ENCODE measurements at places on chromosomes 5 and 9.

GRCh38 chr9:87040410-87041009 lies 93.2 kb upstream of the GAS1 start:
- no peak for DNase-seq

DNA sequence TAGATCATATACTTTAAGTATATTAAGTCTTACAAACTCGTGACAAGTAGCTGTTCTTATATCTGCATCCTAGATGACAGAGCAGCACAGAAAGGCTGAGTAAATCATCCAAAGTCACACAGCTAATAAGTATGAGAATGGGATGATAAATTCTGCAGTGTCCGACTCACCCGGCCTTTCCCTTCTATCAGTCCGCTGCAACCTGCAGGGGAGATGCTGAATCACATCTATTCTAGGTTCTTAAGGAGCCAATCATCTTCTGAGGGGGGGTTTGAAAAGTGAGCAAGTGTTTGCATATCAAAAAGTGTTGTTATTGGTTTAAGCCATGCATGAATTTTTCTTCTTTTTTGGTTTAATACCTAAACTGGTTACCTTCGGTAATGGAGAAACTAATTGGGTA lies 38.9 kb downstream of the ADAMTS16 start:
- DNase-seq, result no peak

GRCh38 chr9:124390794-124391658 lies 24.2 kb downstream of the PSMB7 start:
- DNase-seq, result no peak

- peak; percentile 37 for DNase-seq
Observed at GRCh38 chr9:87479801-87480201, 17.9 kb upstream of the DAPK1 start.

GRCh38 chr5:138439477-138440158 lies 761 bp downstream of the REEP2 start:
- no peak for DNase-seq

DNA sequence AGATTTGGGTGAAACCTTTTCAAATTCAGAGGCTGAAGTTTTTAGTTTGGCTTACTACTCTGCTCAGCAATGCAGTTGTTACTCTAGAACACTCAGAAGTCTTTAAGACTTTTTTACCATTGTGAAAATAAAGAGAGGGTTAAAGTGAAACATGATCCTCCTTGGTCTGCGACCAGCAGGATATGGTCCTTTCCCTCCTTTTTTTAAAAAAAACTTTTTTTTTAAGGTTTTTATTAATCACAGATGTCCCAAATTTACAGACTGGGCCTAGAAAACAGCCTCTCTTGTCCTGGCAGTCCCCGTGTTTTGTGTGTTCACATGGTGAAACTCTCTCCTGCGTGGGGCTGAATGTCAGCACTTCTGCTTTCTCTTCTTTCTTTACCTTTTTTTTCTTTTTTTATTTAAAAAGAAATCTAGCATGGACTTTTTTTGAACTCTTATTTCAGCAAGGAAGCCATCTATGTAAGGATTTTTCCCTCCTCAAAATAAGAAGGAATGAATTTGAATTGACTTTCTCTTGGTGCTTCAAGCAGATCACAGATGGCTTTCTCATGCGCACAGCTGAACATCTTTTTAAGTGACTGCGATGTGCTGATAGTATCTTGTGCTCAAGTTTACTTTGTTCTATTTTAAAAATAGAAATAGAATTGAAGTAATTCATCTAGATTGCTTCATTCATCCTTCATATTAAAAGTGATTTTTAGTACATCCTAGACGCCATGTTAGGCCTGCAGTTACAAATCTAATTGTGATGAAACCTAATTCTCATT lies 128.7 kb upstream of the OTULINL start:
- no peak for DNase-seq

- DNase-seq, result no peak
Observed at GRCh38 chr5:69050214-69050613, 43.6 kb upstream of the SLC30A5 start.

- no peak for DNase-seq
Observed at GRCh38 chr5:997001-997474, 11.6 kb upstream of the NKD2 start.

- DNase-seq, result no peak
Observed at GRCh38 chr9:4221931-4222330, 77.9 kb downstream of the GLIS3 start.

DNA sequence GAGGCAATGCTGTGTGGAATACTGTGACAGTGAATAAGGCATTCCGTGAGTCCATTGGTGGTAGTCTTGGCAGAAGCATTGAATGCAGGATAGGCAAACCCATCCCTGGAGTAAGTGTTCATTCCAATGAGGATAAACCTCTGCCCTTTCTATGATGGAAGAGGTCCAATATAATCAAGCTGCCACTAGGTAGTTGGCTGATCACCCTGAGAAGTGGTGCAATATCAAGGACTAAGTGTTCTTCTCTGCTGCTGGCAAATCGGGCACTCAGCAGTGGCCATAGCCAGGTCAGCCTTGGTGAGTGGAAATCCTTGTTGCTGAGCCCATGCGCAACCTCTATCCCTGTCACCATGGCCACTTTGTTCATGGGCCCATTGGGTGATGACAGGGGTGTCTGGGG lies 70.1 kb downstream of the FBXO4 start:
- no peak for DNase-seq

- DNase-seq, result no peak
Observed at GRCh38 chr5:16921211-16921610, 14.9 kb downstream of the MYO10 start.

DNA sequence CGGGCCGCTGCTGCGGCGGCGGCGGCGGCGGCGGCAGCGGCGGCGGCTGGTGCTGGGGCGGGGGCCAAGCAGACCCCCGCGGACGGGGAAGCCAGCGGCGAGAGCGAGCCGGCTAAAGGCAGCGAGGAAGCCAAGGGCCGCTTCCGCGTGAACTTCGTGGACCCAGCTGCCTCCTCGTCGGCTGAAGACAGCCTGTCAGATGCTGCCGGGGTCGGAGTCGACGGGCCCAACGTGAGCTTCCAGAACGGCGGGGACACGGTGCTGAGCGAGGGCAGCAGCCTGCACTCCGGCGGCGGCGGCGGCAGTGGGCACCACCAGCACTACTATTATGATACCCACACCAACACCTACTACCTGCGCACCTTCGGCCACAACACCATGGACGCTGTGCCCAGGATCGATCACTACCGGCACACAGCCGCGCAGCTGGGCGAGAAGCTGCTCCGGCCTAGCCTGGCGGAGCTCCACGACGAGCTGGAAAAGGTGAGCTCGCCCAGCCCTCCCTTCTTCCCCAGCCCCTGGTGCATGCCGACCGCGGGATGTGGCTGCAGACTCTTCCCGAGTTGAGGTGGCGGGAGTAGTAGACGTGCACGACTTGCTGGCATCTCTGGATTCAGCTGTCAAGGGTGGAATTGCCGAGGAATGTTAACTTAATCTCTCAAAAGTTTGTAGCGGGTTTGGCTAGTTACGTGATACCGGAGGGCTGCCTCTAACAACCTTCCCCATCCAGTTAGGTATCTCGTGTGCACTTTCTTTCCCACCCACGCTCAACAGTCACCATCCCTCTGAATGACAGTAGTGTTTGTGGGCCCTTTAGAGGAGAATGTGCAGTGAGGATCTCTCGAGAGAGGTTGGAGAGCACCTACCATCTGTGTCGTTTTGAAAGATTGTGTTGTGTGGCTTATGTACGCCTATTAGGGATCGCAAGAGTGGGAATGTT lies 932 bp downstream of the SLC12A2 start:
- peak; percentile 37 for DNase-seq

GRCh38 chr9:114538241-114538640 lies 33.0 kb upstream of the WHRN start:
- peak; percentile 23 for DNase-seq

GRCh38 chr5:106587-106986 lies 14.6 kb downstream of the PLEKHG4B start:
- no peak for DNase-seq

GRCh38 chr9:126975327-126976220 lies 61.0 kb downstream of the RALGPS1 start:
- no peak for DNase-seq

GRCh38 chr5:158195416-158196210 lies 336.7 kb upstream of the CLINT1 start:
- DNase-seq, result no peak

DNA sequence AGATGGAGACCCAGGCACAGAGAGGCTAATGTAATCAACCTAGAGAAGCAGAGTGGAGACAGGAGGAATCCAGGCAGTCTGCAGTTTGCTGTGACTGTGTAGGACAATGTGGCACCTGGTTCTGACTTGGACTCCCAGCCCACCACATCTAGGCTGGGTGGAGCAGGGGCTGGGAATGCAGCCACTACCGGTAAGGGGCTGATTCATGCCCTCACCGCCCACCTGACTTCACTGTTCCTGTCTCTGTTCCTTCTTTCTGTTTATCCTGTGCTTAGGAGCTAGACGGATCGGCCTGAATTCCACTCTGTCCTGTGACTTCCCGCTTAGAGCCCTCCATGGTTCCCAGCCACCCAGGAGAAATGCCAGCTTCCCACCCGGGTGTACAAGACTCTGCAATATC lies 2.6 kb downstream of the PDLIM4 start:
- peak; percentile 40 for DNase-seq

DNA sequence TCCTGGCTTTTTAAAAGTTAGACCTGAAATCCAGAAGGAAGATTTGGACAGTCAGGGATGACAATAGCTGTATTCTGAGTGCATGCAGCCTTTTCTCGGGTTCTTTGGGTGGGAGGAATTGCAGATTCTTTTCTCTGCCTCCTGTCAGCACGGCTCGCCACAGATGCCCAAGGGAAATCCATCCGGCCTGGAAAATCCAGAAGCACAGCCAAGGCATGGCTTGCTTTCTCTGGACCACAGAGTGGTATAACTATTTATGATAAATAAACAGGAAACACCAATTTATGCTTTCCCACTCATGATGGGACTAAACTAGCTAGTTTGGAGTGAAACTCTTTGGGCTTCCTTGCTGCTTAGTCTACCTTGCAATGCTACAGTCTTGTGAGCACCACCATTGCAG lies 59.1 kb downstream of the C9orf152 start:
- no peak for DNase-seq

DNA sequence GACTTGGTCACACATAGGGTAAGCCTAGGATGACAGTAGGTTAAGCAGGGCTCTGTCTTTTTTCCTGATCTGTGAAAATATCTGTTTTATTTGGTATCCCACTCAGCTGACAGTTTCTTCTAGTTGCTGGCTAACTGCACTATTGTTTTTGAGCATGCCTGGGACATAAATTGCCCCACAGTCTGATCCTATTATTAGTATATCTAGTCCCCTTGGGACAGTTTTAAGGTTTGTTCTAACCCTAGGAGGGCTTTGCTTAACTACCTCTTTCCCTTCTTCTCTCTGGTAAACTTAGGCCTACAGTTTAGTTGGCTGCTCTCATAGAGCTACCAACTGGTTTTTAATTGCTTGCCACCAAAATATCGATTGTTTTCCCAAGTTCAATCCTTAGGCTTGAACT lies 446.6 kb downstream of the ARHGEF28 start:
- DNase-seq, result no peak

GRCh38 chr5:19256036-19256435 lies 732.0 kb downstream of the CDH18 start:
- no peak for DNase-seq

- DNase-seq, result no peak
Observed at GRCh38 chr9:5518171-5518936, 8.0 kb downstream of the PDCD1LG2 start.

DNA sequence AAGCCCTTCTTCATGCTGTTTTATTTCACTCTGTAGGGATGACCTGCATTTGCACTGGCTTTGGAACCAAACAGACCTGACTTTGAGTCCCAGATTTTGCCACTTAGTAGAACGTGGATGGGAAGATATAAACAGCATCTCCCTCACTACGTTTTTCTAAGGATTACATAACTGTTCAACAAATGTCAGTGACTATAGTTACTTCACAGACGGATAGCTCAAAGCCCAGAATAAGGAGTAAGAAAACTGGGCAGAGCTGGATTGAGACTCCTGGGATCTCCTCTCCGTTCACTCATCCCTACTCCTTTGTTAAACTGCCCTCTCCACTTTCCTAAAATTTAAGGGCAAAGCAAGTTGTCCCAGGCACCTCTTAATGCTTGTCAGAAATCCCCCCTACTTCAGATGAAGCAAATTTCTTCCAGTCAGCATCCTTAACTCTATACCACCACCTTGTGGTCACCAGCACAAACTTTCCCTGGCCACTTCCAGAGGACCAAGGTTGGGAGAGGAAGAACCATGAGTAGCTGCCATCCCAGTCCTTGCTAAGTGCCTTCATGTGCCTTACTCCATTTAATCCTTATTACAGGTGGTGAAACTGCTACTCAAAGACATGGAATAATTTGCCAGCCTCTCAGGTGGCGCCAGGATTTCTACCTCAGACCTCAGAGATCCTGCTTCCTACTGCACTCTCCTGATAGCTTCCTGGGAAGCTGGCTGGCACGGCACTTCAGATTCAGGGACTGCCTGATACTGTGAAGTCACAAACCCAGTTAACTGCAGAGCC lies 38.4 kb downstream of the EGR1 start:
- peak; percentile 59 for DNase-seq

DNA sequence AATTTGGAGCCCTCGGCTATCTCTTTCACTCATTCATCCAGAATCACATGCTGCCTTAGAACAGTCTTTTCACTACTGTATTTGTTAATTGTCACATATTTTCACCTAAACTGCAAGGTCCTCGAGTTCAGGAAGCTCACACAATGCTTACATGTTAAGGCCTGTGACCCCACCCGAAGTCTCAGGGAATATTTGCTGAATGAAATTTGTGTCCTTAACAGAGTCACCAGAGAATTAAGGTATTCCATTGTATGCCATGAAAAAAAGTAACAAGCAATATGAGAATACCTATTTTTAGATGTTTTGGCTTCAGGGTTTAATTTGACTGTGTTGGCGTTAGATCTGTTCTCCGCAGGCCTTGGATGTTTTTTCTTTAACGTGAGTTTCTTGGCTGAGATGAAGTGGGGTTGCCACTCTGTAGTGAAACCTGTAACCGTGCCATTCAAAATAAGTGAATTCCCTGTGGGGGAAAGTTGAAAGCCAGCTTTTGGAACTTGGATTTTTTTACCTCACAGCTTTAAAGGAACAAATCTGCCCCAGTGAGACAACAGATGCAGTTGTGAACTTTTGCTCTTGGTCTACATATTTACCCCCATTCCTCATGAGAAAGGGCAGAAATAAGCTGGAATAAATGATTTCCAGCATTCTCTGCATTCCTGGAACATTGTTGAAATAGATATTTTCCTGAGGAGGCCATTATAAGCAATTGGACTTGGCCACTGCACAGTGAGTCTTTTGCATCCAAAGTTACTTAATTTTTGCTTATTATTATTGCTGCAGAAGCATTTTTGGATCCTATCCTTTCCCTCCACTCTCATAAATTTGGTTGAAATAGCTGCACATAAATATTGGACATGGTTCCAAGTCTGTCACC lies 35.9 kb upstream of the FBP1 start:
- no peak for DNase-seq

DNA sequence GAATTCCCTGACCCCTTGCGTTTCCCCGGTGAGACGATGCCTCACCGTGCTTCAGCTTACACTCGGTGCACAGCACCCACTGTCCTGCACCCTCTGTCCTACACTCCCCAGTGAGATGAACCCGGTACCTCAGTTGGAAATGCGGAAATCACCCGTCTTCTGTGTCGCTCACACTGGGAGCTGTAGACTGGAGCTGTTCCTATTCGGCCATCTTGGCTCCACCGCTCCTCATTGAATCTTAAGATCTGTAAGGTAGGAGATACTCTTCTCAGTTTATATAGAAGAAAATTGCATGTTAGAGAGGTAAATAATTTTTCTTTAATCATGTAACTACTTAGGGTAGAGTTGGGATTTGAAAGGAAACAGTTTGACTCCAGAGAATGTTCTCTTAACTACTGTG lies 62.2 kb downstream of the DMRTA1 start:
- DNase-seq, result no peak
